Mammary epithelial cell (primary cell): ENCODE measurements at places on chromosomes 2 and 18.

GRCh38 chr18:5475267-5475666 is 68.5 kb downstream of the EPB41L3 start:
- DNase-seq: no peak

GRCh38 chr18:11789716-11790510 is 61.3 kb upstream of the CHMP1B start:
- no peak for DNase-seq

GRCh38 chr2:234026693-234027254 is 23.7 kb upstream of the SPP2 start:
- no peak for DNase-seq

DNA sequence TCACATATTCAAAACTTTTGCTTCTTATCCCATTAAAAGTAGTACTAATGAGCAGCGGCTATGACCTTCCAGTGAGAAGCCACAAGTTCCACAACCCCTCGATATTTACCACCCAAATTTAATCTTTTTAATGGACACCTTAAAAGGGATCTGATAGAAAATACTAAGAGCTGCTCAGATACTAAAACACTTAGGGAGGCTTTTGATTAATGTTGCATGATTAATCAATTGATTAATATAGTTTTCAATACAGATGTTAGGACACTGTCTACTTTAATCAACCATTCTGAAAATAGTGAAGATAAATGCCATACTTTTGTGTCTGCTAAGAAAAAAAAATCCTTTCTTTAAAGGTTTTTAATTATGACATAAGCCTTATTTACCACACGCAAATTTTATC is 1312.8 kb upstream of the ACVR2A start:
- DNase-seq: no peak

- DNase-seq: peak; percentile 12
These were observed 496 bp downstream of the SUCLG1 start for GRCh38 chr2:84458551-84459017.

GRCh38 chr2:232659359-232659758 is 26.0 kb downstream of the EFHD1 start:
- no peak for DNase-seq

GRCh38 chr18:2570772-2571199 is 519 bp downstream of the METTL4 start:
- DNase-seq: peak; percentile 69

DNA sequence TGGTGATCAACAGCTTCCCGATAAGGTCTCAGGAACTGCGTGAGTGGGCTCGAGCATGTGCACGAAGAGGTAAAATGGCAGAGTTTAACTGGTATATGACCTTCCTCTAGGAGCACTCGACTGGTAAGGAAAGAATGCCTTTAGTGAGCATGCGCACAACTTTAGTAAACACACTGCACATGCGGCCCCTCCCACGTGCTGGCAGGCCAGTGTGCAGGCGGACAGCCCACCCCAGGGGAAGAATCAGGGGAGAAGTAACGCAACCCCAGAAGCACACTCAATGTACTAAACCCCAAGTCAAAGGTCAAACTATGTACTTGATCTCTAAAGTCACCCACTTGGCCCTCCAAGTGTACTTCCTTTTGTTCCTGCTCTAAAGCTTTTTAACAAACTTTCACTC is 28.7 kb upstream of the SLC25A52 start:
- DNase-seq: no peak

DNA sequence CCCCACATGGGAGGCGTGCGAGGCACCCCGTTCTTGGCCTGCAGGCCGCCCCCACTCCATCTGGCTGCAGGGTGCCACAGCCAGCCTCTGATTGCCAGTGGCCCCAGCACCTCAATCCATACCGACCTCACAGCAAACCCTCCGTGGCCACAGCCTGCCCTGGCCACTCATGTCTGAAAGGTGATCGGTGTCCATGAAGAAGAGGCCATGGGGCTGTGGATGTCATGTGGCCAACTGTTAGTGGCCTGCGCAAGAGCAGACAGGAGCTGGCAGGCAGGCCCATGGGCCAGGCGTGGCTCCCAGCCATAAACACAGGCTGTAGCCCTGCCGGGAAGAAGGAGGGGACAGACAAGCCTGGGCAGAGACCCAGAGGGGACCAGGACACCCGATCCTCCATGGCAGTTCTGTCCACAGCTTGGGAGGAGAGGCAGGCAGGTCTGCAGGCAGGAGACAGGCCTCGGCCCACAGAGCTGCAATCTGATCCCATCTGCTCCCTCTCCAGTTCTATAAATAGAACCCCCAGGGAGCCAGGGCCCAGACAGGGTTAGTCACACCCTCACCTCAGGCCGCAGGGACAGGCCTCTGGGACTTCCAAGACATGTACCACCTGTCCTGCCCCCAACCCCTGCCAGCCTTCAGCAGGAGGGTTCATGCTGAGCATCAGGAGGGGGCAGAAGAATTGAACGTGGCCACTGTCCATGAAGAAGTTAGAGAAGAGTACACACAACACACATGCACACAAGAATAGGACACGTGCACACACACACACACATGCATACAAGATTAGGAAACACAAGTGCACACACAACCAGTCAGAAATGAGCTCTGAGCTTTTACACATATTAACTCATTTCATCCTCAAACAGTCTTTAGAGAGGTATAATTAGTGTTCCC is 16.9 kb downstream of the STEAP3 start:
- DNase-seq: peak; percentile 81

- DNase-seq: no peak
These were observed 45.2 kb downstream of the USP34 start for GRCh38 chr2:61425605-61426155.

DNA sequence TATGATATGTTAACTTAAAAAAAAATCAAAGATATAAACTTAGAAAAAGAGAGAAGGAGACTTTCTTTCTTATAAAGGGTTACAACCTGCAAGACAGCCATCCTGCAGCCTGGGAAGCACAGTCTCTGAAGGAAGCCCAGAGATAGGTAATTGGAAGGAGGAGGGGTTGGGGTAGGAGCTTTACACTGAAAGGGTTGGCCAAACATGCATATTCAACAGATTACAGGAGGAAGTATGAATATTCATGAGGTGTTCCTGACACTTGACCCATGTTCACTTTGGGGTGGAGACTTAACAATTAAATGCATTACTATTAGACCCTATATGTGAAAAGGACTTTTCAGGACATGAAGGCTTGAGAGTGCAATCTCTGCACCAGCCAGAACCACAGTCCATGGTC is 71.7 kb upstream of the CDH2 start:
- no peak for DNase-seq

- DNase-seq: no peak
These were observed 45.9 kb downstream of the HS1BP3 start for GRCh38 chr2:20604951-20605381.

DNA sequence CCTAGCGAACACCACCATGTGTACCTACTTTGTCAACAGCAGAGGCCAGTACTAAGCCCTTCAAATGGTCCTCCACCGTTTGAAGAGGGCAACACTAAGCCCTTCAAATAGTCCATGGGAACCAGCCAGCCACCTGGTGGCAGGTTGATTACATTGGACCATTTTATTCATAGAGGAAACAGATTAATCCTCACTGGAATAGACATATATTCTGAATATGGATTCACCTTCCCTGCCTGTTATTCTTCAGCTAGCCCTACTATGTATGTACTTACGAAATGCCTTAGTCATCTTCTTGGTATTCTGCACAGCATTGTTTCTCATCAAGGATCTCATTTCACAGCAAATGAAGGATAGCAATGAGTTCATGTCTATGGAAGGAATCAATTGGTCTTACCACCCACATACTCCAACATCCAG is 10.0 kb upstream of the ZNF396 start:
- DNase-seq: no peak

DNA sequence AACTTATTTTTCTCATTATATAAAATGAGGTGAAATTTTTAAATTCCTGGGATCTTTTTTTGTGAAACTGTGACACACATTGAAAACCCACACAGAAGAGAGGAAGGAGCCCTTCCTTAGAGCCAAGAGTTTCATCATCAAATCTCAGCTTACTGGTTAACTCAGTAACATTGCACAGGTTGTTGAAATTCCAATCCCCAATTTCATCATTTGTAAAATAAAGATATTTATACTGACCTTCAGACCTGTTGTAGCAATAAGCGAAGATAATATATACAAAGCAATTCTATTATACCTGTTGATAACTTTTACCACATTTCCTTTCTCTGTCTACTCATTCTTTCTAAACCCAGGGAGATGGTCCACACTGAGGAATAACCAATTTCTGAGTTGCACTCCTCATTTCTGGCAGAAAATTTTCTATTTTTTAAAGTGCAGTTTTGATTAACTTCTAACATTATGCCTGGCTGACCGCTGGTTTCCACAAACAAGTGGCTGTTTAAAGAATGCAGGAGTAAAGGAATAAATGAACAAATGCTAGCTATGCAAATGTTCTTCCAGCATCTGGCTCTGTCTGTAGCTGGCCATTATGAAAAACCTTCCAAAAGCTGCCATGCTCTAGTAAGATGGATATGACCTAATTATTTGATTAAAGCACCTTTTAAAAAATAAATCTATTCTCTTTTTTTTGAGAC is 105.7 kb upstream of the LINC00305 start:
- no peak for DNase-seq

DNA sequence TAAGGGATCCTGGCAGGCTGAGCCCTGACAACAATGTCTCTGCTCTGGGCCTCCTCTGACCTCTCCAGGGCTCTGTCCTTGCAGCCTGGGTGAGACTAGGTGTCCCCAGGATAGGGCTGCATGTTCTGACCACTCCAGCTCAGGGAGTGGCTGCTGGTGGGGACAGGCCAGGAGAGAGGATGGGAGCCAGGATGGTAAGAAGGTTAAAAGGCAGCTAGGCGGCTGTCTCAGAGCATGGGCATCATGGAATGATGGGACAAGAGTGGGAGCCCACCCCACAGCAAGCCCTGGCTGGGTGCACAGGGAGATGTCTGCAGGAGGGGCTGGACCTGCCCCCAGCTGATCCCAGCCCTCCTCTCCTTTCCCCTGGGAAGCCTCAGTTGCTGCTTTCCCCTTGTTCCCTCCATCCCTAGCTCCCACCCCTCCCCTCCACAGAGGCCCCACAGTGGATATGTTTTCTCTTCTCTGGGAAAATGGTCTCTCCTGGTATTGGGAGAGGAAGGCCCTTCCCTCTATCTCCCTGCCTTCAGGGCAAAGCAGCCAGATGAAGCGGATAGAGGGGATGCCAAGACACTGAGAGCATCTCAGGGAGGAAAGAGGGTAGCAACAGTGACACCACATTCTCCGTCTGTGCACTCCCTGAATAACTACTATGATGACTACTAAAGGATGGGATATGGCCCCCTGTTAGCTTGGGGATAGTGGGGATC is 334.3 kb downstream of the DYSF start:
- no peak for DNase-seq

GRCh38 chr2:133157141-133157540 is 411.1 kb downstream of the NCKAP5 start:
- DNase-seq: no peak

DNA sequence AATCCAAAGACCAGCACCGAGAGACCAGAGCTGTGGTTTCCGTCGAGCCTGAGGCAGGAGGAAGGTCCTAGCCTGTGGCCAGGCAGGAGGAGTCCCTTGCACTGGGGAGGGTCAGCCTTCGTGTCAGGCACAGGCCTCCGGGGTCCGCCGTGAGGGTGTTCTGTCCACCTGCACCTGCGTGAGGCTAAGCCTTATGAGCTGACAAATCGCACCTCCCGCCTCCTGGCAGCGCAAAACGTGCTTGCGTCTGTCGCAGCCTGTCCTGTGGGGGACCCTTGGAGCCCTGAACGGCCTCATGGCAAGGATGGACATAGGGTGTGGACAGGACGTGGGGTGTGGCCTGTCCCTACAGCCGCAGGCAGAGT is 73.3 kb downstream of the KCNG2 start:
- no peak for DNase-seq

GRCh38 chr18:318791-319291 is 51.0 kb upstream of the THOC1 start:
- DNase-seq: no peak

GRCh38 chr2:200173691-200174090 is 132.8 kb upstream of the SPATS2L start:
- no peak for DNase-seq
